Head of caudate nucleus (tissue), 42 donors: ENCODE measurements at places on chromosomes 3 and 15.

- DNase-seq: no peak
These were observed 47.4 kb upstream of the SYN2 start for GRCh38 chr3:11956781-11957180.

DNA sequence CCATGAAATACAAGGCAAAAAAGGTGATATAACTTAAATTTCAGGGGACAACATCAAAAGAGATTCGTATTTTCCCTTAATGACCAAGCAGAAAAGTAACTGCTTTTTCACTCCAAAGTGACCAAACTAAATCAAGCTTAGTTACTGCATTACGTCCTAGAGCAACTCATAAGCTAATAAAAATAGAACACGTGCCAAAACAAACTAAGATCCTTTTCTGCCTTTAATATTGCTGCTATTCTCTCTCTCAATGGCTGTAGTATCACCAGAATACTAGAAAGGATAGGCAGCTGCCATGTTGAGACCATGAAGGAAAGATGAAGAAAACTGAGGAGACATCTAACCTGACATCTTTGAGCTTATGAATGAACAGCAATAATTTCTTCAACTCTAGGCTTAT is 43.3 kb downstream of the UBXN7 start:
- no peak for DNase-seq

DNA sequence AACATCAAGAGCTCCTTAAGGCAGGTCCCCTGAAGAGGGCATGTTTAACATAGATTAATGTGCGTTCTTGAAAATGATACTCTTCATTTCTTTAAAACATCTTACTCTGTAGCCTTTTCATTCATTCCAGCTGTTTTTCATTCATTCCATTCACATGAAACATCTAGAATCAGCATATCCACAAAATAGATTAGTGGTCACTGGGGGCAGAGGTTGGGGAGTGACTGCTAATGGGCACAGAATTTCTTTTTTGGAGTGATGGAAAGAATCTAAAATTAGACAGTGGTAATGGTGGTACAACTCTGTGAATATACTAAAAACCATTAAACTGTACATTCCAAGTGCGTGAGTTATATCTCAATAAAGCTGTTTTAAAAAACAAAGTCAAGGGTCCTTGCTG is 15.4 kb upstream of the CXCR6 start:
- DNase-seq: no peak

DNA sequence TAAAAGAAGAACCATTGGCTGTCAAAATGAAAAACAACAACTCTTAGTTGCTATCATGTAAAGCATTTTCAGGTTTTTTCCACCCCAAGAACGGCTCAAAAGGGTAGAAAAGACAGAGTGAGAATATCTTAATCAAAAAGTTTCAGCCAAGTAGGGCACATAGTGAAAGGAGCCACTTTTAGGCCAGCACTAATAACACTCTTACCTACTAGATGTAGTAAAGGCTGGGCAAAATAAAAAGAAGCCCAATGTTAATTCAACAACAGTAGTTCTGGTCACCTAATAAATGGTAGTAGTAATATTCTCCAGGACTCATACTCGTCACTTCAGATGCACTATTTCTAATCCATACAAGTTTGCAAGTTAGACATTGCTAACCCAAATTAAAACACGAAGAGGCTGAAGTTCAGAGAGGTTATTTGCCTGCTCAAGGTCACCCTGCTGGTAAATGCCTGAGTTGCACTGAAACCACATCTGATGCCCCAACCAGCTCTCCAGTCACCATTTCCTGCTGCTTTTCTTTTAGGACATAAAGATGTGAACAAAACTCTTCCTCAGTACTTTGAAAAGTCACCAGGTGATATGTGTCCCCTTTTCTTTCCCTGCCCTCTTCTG is 7.5 kb downstream of the GOLIM4 start:
- no peak for DNase-seq

- no peak for DNase-seq
These were observed 53.9 kb downstream of the QTRT2 start for GRCh38 chr3:114110439-114110838.

GRCh38 chr15:45630917-45631691 is 3.7 kb upstream of the SQOR start:
- DNase-seq: no peak

GRCh38 chr3:98136631-98137030 is 6.1 kb downstream of the OR5H1 start:
- DNase-seq: no peak

DNA sequence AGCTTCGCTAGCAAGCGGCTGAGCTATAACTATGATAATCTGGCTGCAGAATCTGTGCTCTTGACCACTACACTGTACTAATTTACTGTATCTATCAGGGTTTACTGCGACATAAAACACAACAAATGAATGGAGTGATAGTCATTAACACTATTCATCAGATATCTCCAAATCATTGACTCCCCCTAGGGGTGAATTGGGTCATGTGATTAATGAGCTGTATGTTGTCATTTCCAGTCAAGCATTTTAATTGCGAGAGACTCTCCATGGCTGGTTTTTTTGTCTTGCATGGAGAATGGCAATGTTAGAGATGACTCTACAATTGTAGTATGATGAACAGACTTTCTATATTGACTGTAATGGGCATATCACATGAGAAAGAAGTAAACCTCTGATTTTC is 10.5 kb upstream of the TM4SF18 start:
- DNase-seq: no peak

DNA sequence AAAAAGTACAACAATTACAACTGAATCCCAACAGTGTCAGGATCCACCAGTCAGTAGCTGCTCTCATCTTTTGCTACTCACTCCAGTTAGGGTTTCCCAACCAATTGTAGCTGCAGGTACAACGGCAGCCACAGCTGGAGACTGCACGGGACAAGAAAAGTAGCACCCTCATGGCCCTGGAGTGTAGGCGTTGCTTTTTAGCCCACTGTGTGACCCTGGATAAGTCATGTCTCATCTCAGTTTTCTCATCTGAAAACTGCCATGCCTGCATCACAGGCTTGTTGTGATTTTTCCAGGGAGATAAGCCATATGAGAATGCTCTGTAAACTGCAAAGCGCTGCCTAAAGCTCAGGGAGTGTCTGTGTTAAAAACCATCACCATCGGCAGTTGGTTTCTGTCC is 535.6 kb upstream of the IL12A start:
- DNase-seq: no peak

- no peak for DNase-seq
These were observed 168.5 kb downstream of the FAM43A start for GRCh38 chr3:194854206-194854605.

DNA sequence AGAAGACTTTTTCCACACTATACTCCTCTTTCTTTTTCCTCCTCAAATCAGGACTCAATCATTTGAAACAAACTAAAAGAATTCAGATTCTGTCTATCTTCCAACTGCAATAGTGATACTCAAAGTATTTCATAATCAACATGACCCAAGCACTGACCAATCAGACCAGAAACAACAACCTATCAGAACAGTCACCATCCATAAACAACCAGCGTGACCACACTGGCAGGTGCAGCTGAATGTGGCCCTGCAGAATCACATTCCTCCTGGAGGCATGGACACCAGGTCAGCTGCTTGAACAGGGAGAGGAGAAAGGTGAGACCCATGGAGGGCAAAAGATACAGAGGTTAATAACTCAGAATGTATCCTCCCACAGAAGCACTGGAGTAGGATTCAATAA is 13.3 kb downstream of the HRG start:
- DNase-seq: no peak

- no peak for DNase-seq
These were observed 77.6 kb upstream of the SNRPN start for GRCh38 chr15:24877174-24877573.

- DNase-seq: no peak
These were observed 11.2 kb downstream of the STIMATE start for GRCh38 chr3:52886049-52886730.

DNA sequence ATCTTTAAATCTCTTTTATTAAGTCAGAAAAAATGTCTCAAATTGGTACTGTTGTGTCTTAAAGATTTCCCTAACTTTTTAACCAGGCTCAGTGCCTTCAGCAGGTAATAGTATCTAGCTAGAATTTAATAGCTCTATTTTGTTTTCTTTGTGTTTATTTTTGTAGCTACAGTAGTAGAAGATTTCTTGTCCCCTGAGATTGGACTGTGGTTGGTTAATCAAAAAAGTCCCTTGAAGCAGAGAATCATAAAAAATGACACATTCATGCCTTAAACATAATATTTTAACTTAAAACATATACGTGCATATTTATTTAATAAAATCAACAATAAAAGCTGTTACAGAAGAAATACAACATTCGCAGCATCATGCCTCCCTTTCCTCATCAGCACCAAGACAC is 102.8 kb downstream of the EEFSEC start:
- no peak for DNase-seq

- no peak for DNase-seq
These were observed 146.0 kb upstream of the TNIK start for GRCh38 chr3:171606151-171606751.

GRCh38 chr3:113034011-113034410 is 43.2 kb downstream of the GTPBP8 start:
- no peak for DNase-seq

DNA sequence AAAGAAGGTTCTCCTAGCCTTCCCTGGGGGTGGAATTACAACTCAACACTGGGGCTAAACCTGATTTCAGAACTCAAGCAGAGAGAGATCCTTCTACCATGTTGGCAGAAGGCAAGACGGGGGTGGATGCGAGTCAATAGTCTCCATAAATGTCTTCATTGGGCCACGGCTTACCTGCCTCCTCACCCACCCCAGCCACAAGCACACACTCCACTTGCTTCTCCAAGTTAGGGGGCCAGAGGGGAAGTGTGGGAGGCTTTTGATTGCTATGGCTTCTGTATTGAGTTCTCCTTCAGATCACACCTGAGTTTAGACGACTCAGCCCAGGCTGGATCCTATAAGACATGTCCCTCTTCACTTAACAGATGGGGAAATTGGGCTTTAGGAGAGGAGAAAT is 178.9 kb downstream of the UACA start:
- DNase-seq: no peak

- DNase-seq: no peak
These were observed 51.9 kb downstream of the SLC41A3 start for GRCh38 chr3:126031981-126032471.

- DNase-seq: no peak
These were observed 4.1 kb upstream of the RARB start for GRCh38 chr3:25423780-25424588.

- DNase-seq: no peak
These were observed 88.5 kb downstream of the GMNC start for GRCh38 chr3:190773948-190774347.

GRCh38 chr3:114760679-114761078 is 386.4 kb downstream of the ZBTB20 start:
- no peak for DNase-seq

DNA sequence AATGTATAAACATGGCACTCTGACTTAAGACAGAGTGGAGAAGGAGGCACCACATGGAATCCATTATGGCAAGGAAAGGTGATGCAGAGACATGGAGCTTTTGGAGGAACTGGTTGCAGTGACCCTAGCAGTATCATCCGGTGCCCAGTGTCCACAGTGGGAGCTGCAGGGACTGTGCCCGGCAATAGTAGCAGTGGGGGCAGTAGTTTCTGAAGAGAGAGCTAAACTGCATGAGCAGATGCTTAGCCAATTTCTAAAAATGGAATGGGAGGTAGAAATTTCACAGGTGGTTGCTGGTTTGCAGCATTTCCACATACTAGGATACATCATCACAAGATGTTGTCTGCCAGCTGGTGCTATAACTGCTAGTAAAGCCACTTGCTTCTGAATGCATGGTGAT is 7.8 kb upstream of the TM2D3 start:
- DNase-seq: no peak

GRCh38 chr15:82043796-82044372 is 1.9 kb downstream of the MEX3B start:
- DNase-seq: peak; percentile 17

- no peak for DNase-seq
These were observed 265.9 kb downstream of the SHQ1 start for GRCh38 chr3:72582211-72582878.

DNA sequence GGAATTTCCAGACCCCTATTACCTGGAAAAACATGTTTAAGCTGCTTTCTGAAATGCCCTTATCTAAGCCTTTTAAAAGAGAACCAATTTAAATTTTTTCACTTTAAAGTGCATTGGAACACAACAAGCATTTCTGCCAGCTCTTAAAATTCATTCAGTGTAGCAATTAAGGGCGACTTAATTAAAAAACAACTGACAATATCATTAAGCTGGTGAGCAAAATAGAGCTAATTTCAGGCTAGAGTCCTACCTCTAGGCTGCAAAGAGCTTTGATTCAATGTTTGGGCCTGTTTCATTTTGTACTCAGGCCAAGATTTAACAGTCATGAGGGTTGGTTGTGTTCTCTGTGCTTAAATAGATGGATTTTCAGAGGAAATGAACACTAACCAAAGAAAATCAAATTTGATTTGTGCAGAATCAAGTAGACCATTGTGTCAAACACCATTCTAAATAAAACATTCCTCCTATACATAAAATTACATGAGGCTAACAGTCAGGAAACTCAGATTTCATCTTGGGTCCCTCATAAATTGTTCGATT is 114.6 kb downstream of the TMEM108 start:
- DNase-seq: no peak

DNA sequence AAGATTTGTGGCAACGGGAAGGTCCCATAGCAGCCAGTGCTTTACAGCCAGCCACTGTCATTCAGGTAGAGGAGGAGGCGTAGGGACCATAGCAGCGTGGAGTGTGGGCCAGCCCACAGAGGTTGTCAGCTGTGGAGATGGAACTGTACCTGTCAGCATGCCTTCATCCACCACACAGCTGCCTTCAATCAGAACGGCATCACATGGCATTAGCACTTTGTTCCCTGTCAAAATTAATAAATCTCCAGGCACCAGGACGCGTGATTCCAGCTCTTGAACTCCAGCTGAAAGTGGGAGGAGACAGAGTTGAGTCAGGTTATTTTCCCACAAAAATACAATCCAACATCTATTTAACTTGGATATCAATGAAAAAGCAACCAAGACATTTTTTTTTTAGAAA is 84.0 kb downstream of the ATP13A4 start:
- DNase-seq: no peak

GRCh38 chr3:38022896-38023709 is 6.3 kb downstream of the PLCD1 start:
- DNase-seq: no peak

GRCh38 chr3:119293871-119294695 is at the start of gene ARHGAP31:
Gene ARHGAP31 (plus strand): TSS chr3:119294383. CDS start chr3:119294905, 522 bp downstream.
- peak; percentile 41 for DNase-seq

DNA sequence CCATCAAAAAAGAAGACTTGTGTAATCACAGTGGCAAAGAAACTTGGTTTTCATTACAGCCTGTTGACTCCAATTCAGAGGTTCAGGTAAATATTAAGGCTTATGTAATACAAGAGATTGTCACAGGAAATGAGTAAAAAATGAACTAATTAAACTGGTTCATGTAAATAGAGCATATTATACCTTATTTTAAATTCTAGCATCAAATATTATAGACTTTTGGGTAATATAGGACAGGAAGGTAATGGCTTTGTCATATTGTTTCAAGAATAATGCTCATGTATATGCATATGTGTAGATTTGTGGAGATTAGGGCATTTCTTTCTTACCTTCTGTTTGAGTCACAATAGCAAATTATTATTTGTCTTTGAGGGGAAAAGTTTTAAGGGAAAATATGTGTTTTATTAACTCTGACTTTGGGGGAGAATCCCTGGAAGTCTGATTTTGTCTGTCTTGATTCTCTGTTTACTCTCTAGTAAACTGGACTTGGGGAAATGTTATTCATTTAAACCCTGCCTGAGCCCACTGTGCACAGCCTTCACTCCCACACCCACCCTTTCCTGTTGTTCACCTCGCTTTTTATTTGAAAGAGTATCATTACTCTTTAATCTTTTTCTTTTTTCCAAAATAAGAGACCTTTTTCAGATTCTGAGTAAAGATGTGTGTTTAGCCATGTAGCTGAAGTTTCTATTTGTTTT is 43.0 kb downstream of the RASA2 start:
- no peak for DNase-seq

- DNase-seq: no peak
These were observed 1.9 kb upstream of the CHST14 start for GRCh38 chr15:40468898-40469331.
